ENCODE measurements at places on chromosomes 16 and 17.

- DNase-seq, result no peak
Observed at GRCh38 chr17:55452139-55452790, 30.6 kb upstream of the MMD start.

DNA sequence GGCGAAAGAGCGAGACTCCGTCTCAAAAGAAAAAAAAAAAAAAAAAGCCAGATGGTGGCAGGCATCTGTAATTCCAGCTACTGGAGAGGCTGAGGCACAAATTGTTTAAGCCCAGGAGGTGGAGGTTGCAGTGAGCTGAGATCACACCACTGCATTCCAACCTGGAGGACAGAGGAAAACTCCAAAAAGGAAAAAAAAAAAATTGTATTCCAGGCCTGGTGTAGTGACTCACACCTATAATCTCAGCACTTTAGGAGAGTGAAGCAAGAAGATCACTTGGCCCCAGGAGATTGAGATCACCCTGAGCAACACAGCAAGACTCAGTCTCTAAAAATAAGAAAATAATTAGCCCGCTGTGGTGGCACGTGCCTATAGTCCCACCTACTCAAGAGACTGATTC, 20.1 kb downstream of the HBQ1 start:
- DNase-seq, result no peak

- DNase-seq, result no peak
Observed at GRCh38 chr17:1645207-1646171, at the start of gene SCARF1. Gene SCARF1 (minus strand): TSS chr17:1645732. CDS start chr17:1645697, 35 bp downstream.

- no peak for DNase-seq
Observed at GRCh38 chr17:49114703-49115102, 17.9 kb upstream of the B4GALNT2 start.

DNA sequence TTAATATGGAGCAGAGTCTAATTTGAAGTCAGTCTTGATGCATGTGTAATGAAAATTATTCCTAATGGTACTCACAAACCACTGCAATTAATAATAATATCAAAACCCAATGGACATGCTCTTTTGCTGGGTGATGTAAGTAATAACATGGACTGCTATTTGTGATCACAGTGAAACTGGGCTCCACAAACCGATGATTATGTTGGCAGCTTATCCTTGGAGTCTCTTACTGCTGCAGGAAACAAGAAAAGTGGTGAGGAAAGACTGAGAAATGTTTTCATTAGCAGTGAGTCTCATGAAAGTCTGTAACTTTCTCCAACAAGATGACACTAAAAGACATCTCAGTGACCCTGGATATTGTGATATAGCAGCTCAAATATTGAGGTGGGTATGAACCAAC, 45.2 kb downstream of the TMEM100 start:
- DNase-seq, result no peak

- DNase-seq, result no peak
Observed at GRCh38 chr17:57404073-57404472, 147.8 kb downstream of the MSI2 start.

GRCh38 chr16:349211-349610, 3.3 kb downstream of the AXIN1 start:
- DNase-seq, result no peak

DNA sequence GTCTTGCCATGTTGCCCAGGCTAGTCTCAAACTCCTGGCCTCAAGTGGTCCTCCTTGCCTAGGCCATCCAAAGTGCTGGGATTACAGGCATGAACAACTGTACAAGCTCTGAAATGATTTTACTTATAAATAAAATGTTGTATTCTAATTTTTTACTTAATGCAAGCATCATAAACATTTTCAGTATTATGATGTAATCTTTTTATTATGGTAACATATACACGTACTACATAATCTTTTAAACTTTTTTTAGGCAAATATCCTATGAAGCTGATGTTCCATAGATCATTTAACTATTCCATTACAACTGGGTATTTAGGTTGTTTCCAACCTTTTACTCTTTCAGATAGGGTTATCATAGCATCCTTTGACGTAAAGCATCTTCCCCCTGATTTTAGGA, 33.8 kb upstream of the USP43 start:
- DNase-seq, result no peak

DNA sequence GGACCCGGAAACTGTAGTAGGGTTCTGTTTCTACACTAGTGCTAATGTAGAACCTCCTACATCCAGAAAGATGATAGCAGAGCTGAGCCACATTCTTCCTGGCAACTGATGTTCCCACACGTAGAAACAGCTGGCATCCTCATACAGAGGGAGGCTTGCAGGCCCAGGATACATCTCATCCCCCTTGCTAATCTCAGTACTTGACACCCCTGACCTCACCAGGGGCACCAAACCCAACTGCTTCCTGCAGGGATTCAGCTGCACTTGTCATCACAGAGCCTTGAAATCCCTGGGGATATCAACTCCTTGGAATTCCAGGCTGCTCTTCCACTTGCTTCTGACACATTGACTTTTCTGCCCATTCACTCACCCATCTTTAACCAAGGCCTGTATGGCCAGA, 75.2 kb upstream of the HSBP1 start:
- no peak for DNase-seq

All from effector CD4-positive, alpha-beta T cell (primary cell).